Stomach (tissue), 19 donors: ENCODE measurements at places on chromosomes 13 and 19. TPM values are rescaled to one million over a fixed set of nuclear protein-coding genes. Genes with fewer than 3 reads are reported as not detected.
A peak's percentile ranks its signal among the peaks of the same experiment; 100 is the strongest.

DNA sequence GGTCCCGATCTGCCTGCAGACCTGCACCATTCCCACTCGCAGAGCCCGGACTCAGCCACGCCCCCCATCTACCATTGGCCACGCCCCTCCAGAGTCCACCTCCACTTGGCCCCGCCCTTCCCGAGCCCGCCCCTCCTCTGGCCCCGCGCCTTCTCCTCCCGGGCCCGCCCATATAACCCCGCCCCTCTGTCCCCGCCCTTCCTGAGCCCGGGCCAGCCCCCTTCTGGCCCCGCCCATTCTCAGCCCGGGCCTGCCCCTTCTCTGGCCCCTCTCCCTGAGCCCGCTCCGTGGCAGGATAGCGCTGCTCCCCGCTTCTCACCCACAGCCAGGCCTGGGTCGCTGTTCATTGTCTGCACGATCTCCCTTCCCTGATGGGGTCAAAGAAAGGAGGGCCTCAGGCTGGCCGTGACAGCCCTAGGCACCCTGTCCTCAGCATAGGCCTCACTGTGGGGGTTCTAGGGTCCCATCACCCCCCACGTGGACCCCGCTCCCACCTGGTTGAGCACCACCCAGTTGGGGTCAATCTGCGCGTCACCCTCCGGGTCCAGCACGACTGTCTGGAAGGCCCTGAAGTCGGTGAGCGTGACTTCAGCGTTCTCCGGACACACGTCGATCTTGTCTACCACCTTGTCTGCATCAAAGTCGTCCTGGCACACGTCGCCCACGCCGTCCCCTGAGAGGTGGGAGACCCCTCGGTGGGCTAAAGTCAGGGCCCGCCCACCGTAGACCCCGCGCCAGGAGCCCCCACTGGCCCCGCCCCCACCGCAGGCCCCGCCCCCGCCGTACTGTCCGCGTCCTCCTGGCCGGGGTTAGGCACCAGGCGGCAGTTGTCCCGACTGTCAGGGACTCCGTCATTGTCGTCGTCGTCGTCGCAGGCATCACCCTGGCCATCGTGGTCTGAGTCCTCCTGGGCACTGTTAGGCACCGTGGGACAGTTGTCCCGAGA lies 5.7 kb downstream of the COMP start:
- peak; percentile 89 for DNase-seq

GRCh38 chr19:50894478-50895356 lies 16.5 kb downstream of the KLK4 start:
- no peak for DNase-seq

- no peak for DNase-seq
Observed at GRCh38 chr19:29704562-29705558, 10.2 kb downstream of the C19orf12 start.

DNA sequence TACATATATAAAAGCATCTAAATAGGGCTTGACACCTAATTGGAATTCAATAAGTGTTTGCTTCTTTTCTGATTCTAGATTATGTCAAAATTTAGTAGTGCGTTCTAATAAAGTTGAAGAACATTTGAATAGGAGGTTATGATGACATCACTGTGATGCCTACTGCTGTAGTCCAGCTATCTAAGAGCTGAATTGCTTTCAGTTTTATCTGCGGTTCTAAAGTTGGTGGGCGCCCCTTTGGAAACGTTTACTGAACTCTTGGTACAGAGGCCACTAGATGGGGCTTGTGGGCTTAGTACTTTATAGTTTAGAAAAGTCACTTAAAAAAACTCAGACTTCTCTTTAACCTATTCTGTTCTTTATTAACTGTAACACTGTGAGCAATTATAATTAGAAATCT lies 776.9 kb downstream of the GPC5 start:
- no peak for DNase-seq

Gene ZNF93
- 7.4 TPM for total RNA-seq

Gene ZNF587
- total RNA-seq: 52.7 TPM

DNA sequence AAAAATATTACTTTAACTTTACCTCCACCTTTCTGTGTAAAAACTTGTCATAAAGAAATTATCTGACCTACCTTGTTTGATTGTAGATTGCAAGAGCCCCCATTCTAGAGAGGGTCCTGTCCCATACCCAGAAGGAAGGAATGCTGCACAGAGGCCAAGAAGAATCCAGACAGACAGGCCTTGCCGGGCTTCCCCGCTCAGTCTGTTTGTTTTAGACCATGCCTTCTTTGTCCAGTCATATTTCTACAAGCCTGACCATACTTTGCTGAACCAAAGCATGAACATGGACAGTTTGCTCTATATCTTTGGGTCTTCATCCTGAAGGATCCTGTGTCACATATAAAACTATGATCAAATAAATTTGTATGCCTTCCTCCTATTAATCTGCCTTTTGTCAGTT lies 95.8 kb upstream of the MYCBP2 start:
- no peak for DNase-seq

Gene TMEM38A
- total RNA-seq: 11.0 TPM

DNA sequence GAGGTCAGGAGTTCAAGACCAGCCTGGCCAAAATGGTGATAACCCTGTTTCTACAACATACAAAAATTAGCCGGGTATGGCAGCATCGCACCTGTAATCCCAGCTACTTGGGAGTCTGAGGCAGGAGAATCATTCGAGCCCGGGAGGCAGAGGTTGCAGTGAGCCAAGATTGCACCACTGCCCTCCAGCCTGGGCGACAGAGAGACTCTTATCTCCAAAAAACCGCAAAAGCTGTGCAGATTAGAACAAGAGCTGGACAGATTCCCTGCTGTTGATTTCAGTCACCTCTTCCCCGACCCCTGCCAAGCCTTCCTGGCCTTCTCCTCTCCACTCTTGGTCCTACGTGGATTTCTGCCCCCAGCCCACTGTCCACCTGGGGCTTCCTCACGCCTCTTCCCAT lies 8.3 kb downstream of the CAMSAP3 start:
- no peak for DNase-seq

DNA sequence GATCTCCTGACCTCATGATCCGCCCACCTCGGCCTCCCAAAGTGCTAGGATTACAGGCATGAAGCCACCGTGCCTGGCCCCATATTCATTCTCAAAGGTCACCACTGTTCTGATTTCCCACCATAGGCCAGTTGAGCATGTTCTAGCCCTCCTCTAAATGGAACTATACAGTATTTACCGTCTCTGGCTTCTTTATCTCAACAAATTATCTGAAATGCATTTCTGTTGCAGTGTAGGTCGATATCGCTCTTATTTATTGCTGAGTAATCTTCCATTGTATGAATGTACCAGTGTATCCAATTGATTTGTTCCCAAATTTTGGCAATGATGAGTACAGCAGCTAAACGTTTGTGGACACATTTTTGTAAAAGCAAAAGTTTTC lies 15.4 kb downstream of the SLC1A5 start:
- no peak for DNase-seq

Gene ZNF708
- total RNA-seq: 21.6 TPM
